ENCODE measurements at places on chromosomes 11 and 22.
A peak's percentile ranks its signal among the peaks of the same experiment; 100 is the strongest.

GRCh38 chr11:93513772-93514171 lies 29.4 kb downstream of the SMCO4 start:
- DNase-seq = no peak

- no peak for DNase-seq
Measured at GRCh38 chr11:63660972-63661371, 10.2 kb downstream of the ATL3 start.

GRCh38 chr11:128860571-128861361 lies 6.3 kb downstream of the KCNJ1 start:
- DNase-seq = no peak

DNA sequence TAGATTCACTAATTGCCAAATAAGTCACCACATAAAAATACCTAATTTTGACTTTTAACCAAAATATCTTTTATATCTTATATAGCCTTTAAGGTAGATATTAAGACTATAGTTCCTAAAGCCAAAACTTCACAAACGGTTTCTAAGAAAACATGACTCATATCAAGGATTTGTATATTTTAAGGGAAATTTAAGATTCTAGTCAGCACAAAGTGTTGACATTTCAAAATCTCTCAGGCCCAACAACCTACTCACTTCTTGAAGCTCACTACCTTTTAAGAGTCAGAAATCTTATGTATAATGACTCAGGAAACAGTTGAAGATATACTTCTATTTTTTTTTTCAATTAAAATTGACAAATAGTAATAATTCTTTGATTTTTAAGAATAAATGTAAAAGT lies 221.9 kb downstream of the SBF2 start:
- no peak for DNase-seq

GRCh38 chr11:120001178-120002090 lies 136.5 kb downstream of the TRIM29 start:
- DNase-seq = no peak

DNA sequence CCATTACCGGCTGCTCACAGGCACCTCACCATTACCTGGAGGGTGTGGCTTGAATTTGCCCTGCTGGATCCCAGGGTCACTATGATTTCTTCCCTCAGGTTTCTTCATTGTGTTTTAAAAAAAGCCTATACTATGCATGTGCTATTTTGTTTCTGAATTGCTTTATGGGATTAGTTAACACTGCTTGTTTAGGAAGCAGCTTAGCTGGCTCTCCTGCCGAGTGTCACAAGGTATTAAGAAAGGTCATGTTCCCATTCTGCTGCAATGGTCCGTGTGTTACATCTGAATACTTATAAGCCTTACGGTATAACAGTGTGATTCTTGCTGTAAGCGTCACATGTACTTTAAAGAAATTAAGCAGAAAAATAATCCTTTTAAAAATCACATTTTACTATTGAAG lies 380.6 kb upstream of the B3GAT1 start:
- no peak for DNase-seq

GRCh38 chr22:37302674-37303555 lies 20.6 kb downstream of the CYTH4 start:
- DNase-seq = no peak

- DNase-seq = no peak
Measured at GRCh38 chr11:125724125-125724524, 22.0 kb upstream of the PATE1 start.

GRCh38 chr11:8177136-8177535 lies 8.3 kb upstream of the RIC3 start:
- no peak for DNase-seq

DNA sequence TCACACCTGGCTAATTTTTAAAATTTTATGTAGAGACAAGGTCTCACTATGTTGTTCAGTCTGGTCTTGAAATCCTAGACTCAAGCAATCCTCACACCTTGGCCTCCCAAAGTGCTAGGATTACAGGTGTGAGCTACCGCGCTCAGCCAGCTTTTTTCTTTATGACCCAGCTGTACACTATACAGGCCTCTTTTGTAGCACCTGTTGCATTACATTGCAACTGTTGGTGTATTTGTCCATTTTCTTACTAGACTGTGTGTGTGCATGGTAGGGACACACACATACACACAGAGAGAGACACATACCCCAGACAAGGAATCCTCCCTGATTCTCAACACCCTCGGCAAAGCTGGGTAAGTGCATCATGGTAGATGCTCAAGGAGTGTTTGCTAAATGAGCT lies 61.7 kb downstream of the NAV2 start:
- no peak for DNase-seq

- no peak for DNase-seq
Measured at GRCh38 chr22:22587577-22588188, 28.6 kb upstream of the PRAME start.

DNA sequence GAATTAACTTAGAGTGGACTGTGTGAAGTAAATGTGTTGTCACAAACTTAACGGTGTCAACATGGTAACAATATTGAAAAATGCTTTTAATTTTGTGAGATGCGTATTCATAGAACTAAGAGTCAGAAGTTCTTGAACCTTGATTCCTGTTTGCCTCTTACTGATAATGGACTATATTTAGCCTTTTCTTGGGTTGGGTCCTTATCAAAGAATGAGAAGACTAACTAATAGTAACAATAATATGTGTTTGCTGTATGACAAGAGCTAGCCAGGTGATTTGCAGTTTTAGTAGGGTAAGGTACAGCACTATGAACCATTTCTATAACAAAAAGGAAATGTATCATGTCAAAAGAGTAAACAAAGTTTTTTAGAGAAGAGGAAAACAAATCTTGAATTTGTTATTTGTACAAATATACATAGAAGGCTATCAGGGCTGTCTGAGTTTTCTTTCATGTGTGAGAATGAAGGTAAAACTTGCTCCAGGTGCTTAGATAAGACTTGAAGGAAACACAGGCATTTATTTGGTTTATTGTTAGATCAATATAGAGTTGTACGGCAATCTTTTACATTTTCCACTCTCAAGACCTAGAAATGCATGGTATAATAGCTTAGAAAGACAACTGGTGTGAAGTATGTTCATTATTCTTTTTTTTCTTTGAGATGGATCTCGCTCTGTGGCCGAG lies 74.1 kb downstream of the PACS1 start:
- no peak for DNase-seq

- no peak for DNase-seq
Measured at GRCh38 chr22:47398491-47398890, 636.0 kb downstream of the TBC1D22A start.

GRCh38 chr11:48006301-48006992 lies 26.1 kb downstream of the PTPRJ start:
- peak; percentile 57 for DNase-seq

DNA sequence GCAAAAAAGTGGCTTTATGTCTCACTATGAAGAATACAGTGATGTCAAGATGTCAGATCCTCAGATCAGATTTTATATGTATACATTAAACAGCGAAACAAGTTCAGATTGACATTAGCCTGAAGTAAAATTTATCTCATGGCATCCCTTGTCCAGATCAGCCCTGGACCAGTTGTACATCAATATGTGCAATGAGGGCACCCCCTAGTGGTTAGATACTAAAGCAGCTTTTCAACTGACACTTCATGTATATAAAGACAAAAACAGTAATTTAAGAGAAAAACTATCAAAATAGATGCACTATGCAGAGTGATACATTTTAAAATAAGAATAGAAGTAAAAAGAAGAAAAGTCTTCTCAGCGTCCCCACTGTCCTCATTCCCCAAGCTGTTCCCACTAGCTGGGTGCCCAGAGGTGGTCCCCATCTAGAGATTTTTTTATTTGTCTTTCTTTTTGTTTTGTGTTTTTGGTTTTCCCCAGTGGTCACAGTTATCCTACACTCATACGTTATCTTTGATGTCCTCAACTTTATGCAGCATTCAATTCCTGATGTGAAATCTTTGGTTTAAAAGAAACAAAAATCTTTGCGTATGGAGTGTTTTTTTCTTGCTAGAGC lies 2193.4 kb upstream of the RAG2 start:
- peak; percentile 51 for DNase-seq

DNA sequence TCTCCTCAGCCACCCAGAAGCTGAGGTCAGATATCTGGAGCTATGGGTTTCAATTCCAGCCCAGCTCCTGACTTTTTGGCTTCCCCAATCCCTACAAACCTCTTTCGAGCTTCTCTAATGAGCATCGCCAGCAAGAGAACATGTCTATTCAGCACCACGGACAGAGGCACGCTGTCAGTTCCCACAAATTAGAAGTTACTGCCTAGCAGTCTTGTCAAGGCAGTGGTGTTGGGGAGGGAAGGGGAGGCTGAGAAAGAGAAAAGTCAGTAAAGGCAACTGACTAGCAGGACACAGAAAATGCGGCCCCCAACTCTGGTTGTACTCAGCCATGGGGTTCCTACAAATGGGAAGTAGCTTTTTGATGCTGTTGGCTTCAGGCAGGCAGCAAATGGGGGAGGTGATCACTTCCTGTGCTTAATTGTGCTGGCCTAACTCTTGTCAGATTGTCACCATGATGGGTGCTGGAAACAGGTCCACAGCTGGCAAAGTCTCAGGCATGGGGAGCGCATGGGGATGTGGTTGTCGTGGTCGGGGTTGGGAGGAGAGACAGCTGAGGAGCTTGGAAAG lies 205.9 kb downstream of the ST3GAL4 start:
- DNase-seq = peak; percentile 7

DNA sequence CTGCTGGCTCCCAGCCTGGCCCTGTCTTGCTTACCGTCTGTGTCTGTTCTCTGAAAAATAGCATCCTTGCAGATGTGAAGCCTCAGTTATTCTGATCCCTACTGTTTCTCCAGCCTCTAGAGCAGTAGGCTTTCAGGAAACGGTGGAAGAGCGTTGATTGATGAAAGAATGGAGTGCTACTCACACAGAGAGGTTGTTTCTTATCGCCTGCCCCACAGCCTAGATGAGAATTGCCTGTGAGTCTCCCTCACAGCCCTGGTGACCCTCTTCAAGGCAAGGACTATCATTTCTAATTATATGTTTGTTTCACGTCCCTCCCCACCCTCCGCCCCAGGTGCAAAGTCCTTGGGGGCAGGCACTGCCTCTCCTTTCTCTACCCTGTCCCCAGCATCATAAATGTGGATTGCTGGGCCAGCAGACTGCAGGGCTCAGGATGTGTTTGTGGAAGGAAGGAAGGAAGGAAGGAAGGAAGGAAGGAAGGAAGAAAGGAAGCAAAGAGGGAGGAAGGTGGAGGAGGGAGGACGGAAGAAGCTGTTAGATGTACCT lies 575.3 kb upstream of the B3GAT1 start:
- DNase-seq = no peak

DNA sequence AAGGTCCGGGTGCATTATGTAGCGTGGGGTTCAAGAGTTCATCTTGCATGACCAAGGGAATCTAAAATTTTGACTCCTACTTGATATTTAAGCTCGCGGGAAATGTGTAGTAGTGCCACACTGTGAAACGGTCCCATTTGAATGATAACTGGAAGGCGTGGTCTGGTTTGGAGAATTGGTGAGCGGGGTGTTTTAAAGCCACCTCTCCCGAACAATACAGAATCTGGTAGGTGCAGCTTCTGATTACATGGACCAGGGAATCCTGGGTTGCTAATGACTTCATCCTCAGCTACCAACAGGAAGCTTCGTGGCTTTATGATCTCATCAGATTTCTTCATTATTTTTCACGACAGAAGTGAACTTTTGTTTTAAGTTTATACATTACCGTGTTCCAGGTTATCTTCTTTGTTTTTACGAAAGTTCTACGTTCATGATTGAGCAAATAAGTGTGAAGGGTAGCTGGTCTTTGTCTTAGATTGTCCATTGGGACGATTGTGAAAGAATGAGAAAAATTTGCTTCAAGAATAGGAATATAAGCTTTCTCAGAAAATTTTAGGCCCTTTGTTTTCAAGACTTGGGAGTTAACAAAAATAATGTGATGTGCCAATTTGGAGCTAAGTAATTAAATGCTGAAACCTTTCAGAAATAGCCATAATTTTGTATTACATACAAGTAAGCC lies 1.7 kb downstream of the QSER1 start:
- peak; percentile 89 for DNase-seq

GRCh38 chr11:45933846-45934579 lies 11.6 kb downstream of the LARGE2 start:
- DNase-seq = no peak

DNA sequence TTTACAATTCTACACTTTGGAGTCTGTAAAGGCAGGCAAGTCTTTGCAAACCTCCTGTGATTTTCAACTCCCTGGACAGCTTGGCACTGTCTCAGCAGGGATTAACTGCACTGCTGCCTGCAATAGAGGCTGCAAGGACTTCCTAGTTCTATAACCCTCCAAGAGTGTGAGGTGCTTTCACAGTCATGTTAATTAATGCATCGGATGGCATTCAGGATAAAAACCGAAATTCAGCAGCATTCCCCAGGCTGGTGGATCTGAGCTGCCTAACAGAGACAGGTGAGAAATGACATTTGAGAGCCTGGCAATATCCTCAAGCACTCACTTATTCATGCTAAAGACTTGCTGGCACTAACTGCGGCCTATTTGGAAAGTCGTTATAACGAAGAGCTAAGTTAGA lies 85.0 kb downstream of the LARGE1 start:
- no peak for DNase-seq
